ENCODE measurements at places on chromosomes 12 and 14.

DNA sequence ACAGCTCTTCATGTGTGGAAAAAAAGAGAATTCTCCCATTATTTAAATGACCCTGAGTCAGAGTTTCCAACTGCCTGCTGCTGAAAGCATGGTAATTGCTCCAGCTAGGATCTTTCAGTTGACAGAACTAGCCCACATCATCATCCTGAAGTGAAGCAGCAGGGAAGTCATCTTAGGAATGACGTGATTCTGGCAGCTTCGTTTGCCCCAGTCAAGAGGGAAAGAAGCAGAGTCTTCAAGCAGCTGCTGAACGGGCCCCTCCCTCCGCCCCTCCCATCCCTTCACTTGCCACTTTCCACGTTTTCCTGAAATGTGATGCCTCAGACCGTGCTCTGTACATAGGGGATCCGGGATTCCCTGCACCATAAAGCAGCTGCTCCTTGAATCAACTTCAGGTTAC is 455.0 kb upstream of the TMEM132C start:
- no peak for DNase-seq

- no peak for DNase-seq
Measured at GRCh38 chr12:13425766-13426165, 229.2 kb downstream of the EMP1 start.

GRCh38 chr12:120283318-120283717 is 8.4 kb downstream of the RNU4-2 start:
- DNase-seq, result no peak

DNA sequence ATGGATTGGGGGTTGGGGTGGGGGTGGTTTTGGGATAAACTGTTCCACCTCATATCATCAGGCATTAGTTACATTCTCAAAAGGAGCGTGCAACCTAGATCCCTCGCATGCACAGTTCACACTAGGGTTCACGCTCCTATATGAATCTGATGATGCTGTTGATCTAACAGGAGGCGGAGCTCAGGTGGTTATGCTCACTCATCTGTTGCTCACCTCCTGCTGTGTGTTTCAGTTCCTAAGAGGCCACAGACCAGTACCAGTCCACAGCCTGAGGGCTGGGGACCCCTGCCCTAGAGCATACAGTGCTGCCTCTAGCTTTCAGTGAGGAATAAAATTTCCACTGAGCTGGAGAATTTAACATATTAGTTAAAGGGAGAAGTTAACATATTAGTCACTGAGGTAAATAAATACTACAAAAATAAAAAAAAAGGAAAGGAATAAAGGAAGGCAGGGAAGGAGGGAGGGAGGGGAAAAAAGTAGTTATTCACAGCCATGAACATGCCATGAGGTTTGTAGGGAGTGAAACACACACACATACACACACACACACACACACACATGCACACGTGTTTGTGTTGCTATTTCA is 612.7 kb upstream of the TBX3 start:
- no peak for DNase-seq

GRCh38 chr14:92973261-92973797 is 50.4 kb downstream of the CHGA start:
- peak; percentile 25 for DNase-seq

GRCh38 chr12:67758521-67758920 is 110.0 kb downstream of the DYRK2 start:
- DNase-seq, result no peak

DNA sequence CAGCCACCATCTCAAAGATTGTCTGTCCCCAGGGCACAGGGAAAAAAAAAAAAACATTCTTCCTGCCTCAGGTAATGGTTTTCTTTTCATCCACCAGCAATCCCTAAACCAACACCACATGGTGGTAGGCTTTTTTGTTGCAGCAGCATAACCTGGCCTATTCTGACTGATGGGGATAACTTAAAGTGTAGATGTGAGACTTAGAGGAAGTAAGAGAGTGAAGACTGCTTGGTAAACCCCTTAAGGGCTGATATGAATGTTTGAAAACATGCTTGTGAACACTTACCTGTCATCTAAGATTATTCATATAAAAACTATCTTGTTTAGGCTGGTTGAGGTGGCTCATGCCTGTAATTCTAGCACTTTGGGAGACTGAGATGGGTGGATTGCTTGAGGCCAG is 130.2 kb upstream of the RAP1B start:
- no peak for DNase-seq

GRCh38 chr12:26651566-26652188 is 181.3 kb downstream of the ITPR2 start:
- DNase-seq, result no peak

DNA sequence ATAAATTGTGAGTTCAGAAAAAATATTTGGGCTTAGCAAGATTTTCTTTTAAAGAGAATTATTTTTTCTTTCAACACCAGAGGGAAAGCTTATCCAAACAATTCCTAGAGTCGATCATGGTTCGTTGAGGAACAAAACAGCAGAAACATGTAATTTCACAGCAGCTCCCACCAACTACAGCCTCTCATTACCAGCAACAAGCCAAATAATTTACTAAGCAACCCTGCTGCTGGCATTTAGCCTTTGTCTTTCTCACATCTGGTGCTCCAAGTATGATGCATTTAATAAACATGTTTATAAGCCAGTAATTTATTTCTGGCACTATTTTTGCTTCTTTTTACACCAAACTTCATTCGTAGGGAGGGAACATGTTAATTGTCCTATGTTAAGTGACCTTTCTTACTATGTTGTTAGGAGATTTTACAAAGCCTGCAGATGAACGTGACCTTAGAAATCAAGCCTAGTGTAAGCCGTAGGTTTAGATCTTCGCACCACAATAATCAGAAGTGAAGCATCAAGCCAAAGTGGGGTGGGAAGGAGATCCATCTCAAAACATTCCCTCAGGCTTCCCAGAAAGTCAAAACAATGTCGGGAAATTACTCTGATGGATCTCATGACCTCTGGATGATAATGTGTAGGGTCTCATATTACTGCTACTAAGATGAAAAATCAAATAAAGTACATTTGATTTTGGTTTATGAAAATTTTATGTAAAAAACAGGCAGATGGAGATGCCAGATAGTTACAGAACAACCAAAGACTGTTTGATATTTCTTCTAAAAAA is 128.4 kb downstream of the RPAP3 start:
- DNase-seq, result peak; percentile 55

DNA sequence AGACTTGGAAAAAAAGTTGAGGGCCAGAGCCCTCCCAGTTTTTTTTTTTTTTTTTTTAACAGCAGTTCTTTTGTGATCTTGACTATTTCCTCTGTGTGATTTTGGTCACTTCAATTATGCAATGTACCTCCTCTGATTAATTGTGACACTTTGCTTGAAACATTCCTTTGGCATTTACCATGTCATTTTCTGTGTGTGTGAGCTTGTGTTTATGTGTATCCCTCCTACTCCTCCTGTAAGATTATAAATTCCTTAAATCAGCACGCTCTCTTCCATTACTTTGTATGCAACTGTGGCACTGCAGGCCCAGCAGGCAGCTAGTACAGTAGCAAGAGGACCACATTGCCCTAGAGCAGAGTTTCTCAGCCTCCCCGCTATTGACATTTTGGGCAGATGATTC is 33.2 kb upstream of the GALNT16 start:
- DNase-seq, result no peak

DNA sequence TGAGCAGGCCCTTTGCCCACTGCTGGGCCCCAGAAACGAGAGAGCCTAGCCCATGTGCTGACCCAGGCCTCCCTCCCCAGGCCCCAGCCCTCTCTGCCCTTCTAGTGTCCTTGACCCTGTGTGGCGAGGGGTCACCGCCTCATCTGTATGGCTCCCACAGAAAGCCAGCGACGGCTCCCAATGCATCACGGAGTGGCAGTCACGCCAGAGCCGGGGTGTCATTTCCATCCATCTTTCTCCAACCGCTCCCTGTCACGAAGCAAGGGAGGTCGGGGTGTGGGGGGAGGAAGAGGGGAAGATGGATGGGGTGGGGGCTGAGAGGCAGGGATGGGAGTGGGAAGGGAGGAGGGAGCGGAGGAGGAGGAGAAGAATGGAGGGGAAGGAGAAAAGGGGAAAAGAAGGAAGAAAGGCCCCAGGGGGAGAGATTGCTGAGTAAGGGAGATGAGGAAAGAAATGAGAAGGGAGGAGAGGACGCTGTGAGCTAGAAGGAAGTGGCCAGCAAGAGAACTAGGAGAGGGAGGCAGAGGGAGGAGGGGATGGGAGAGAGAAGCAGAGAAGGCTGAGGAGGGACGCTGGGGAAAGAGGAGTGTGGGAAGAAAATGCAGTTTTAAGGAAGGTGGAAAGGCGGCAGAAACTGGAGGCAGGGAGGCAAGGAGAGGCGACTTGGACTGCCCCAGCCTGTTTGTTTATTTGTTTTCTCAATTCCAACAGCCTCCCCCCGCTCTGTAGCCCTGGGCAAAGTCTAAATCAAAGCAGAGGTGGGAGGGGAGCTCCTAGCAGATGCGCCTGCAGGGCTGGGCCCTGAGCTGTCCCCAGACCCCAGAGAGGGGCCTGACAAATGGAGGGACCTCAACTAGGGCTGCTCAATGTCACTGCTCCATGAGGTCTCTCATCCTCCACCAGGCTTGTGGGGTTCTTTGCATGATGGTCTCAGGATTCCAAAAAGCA is 75.5 kb upstream of the LHX5 start:
- no peak for DNase-seq

DNA sequence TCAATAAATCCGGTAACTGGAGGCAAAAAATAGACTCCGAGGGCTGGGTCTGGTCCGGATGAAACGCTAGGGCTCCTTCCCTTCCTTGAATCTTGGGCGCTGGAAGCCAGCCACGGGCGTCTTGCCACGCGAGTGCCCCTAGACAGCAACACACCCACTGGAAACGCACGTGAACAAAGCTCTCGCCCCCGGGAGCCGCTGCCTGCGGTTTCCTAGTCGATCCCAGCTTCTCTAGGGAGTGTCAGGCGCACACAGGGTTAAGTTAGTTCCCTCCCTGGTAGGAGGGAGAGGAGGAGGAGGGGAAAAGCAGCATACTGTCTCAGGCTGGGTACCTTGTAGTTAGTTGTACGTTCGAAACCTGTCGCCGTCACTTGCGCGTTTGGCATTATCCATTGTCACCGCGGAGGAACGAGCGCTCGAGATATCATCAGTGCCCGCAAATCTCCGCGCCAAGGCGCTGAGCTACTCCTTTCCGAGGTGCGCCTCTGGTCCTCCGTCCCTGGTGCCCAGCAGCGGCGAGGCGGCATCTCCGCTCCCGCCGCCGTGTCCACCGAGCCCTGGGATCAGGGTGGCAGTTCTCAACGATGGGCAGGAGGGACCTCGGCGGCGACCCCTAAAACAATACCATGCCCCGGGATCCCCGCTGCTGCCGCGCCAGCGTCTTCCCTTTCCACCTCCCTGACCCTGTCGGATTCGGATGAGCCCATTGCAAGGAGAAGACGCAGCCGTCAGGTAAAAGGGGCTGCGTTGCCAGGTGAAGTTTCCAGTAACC is at the start of gene FLRT2:
FLRT2 (plus strand) TSS at position 342 of the 772 bp plus-strand sequence. CDS start 91,371 bp downstream, outside the sequence.
- no peak for DNase-seq

DNA sequence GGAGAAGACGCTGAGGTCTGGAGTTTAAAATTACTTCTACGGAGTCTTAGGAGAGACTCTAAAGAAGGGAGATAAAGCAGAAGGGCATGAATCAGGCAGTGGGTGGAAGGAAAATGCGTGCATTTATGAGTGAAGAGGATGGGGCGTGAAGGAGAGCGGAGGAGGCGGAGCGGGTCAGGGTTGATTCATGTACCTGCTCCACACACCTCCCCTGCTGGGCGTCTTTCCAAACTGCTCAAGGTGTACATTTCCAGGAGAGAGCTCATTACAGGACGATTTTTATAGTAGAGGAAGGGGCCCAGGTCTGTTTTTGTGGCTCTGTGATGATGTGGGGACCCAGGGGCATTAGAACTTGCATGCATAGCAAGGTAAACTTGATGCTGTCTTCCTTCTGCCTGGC is 65.0 kb upstream of the ASPG start:
- no peak for DNase-seq

DNA sequence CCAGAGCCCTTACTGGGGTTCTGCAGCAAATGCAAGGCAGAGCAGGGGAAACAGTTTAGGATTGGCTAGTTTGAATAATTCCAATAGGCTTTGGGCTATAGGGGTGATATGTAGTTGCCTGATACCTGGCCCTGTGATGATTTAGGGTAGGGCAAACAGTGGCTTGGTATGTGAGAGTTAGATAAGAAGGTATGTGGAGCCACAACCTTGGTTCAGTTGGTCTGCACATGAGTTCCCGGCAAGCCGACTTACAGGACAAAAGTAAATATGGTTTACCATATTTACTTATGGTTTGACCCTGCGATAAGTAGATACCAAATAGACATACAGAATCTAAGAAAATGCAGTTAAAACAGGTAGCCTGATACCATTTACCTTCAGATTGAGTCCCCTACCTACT is 8.3 kb upstream of the CAPRIN2 start:
- no peak for DNase-seq

DNA sequence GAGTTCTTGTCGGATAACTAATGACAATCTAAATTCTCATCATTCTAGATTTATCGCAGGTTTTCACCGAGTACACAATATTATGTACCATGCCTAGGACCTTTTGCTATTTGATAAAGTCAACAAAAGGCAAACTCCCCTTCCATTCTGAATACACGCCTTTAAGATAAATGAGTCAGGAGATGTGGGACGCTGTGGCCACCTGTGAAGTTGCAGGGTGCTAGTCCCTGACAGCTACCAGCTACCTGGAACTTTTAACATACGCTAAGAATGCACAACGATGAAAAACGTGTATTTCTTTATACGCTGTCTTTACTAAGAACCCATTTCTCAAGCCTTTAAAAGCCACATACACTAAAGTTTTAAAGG is 678 bp downstream of the MDM1 start:
- no peak for DNase-seq

GRCh38 chr12:55729819-55730818 is 1.3 kb upstream of the CD63 start:
- DNase-seq, result no peak

- no peak for DNase-seq
Measured at GRCh38 chr14:82528016-82528415, 994.4 kb upstream of the SEL1L start.

- DNase-seq, result no peak
Measured at GRCh38 chr14:92122351-92122677, 545 bp downstream of the CPSF2 start.

DNA sequence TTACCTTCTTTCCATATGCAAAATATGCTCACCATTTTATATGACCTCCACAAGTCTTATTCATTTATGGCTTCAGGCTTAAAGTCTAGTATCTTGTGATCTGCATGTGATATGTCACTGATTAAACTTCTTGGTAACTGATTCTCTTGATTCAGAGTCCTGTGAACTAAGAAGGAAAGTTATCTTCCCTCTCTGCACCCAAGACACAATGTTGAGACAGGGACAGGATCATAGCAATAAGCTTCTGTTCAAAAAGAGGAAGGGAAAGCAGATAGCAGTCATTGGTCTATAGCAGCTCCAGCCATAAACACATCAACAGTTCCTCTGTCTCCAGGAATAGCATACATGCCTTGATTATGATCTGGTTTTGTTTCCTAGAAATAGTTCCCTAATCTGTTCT is 103.1 kb downstream of the UNC79 start:
- no peak for DNase-seq

GRCh38 chr14:92668276-92668973 is 80.0 kb downstream of the LGMN start:
- no peak for DNase-seq

- no peak for DNase-seq
Measured at GRCh38 chr12:113261847-113262470, 40.7 kb downstream of the TPCN1 start.
